ENCODE measurements at places on chromosomes 6 and 20. TPM values are rescaled to one million over a fixed set of nuclear protein-coding genes. Genes with fewer than 3 reads are reported as not detected.
A peak's percentile ranks its signal among the peaks of the same experiment; 100 is the strongest.

Gene GPX5
- polyA plus RNA-seq = not detected

Gene OPRM1
- 0.05 TPM for polyA plus RNA-seq

DNA sequence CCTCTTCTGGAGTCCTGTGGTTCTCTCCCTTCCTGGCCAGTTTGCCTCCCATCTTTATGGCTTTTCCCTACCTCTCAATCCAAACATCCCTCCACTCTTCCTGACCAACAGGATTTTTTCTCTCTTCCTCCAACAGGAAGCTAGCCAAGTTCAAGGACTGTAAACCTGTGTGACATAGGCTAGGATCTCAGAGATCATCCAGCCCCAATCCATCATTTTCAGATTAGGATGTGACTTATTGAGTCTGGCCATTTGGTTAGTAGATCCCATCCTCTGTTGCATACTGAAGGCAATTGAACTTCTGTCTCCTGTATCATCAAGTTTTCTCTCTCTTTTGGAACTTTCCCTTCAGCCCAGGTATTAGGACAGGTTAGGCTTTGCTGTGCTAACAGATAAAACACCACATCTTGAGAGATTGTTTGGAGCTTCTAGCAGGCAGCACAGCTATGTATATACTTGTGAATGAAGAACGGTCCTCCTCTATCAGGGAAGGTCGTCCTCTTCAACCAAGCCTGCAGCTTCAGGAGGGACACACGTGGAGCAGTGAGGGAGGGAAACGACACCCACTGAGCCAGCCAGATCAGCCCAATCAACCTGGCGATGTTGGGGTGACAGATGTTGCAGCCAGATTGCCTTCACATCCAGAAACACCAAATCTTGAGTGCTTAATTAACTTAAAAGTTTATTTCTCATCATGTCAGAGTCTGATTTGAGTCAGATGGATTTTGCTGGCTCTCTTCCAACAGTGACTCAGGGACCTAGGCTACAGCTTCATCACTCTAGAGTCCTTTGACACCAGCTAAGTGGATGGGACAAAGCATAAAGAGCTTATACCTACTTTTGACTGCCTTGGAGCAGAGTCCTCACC lies 106.8 kb downstream of the GJA10 start:
- DNase-seq = no peak

DNA sequence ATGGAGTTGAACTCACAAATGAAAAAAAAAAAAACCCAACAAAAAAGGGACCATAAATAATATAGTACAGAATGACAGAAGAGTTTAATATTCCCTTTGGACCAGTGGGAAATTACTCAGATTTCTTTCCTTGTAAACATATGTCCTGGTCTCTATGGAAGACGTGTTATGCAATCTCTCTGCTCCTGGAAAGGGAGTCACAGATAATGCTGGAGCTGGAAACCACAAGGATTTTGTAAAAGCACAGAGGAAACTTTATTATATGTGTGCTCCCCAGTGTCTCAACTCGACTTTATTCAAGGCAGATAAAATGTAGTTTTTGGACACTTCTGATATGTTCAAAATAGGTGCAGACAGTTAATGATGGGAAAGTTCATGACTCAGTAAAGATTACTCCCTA lies 88.1 kb upstream of the ZFP64 start:
- no peak for DNase-seq

Gene MUCL3
- not detected for polyA plus RNA-seq

DNA sequence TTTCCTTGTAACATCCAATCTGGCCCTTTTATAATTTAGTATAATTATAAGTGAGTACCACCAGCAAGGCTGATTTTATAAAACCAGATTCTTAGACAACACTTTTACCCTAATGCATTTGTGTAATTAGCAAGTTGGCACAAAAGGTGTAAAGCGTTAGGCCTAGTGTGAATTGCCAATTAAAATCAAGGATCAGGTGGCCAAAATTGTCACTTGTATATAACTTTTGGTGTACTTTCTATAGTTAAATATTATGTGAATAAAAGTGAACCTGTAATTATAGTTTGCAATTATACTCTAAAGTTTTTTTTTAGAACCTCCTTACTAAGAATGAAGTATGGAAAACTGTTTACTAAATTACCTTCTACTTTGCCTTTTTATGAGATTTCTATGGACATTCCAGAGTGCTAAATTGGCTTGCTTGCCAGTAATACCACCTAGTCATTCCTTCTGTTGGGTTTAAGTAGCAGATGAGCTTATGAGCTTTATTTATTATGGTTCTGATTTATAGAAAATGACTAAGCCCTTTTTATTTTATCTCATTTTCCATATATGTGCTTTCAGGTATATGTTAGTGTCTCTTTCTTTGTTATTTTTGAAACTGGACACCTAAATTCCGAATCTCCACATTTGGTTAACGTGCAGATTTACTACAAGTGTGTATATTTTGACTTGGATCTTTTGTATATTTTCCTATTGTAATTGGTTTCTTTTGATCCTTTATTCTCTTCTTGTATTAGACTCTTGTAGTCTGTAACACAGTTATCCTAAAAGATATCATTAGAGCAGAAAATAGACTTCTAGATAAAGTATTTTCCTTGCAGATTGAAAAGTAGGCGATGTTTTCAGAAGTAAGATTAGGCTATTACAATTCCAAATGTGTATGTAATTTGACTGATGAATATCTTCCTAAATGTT lies 3.9 kb downstream of the STXBP5 start:
- no peak for DNase-seq

DNA sequence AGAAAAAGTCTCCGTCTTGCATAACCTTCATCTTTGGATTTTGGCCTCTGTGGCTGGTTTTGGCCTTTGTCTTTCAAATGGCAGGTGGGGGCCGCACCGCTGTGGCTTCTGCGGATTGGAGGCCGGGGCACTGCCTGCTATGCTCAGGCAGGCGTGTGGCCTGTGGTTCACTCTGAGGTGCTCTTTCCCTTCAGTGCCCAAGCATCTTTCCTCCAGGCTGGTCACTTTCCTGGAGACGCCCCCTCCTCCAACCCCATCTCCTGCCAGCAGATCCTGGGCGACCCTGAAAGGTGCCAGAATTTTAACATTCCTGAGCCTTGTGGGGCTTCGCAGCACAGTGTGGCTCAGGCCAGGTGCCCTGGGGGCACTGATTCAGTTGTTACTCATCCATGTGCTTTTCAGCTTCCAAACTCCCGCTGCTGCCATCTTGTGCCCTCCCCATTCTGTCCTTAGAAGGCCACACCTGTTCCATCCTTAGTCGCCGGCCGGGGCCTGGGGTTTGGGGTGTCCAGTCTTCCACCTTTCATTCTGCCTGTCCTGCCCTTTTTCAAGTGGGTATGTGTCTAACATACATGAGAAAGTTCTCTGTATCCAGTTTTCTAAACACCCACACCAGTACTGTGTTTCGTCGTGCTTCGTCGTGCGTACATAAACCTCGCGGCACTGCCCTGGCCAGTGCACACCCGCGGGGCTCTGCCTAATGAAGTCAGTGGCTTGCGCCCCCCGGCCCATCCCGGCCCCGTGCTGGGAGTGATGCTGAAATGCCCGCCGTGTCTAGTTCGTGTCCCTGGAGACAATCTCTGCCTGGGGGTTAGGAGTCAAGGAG lies 12.1 kb downstream of the SS18L1 start:
- DNase-seq = no peak

- DNase-seq = no peak
Observed at GRCh38 chr6:107121266-107121665, 6.0 kb upstream of the BEND3 start.

Gene TDRD6
- polyA plus RNA-seq = 0.90 TPM

DNA sequence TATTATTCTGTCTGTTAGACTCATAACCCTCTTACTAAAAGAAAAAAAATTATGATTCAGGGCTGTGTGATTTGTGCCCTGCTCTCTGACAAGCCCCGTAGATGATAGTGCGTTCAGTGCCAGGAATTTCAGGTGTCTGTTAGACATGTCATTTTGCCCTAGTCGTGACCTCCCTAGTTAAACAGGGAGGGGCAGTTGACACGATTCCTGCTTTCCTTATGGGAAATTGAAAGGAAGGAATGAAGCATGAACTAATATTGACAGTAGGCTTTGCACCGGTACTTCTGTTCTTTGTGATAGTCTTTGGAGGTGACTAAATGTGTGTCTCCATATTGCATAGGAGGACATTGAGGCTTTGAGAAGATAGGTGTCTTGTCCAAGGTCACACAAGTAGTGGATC lies 26.3 kb downstream of the RPRD1B start:
- no peak for DNase-seq

- peak; percentile 17 for DNase-seq
Observed at GRCh38 chr6:134550604-134551003, 232.7 kb upstream of the SGK1 start.

GRCh38 chr20:6660441-6660840 lies 107.0 kb upstream of the BMP2 start:
- no peak for DNase-seq

Gene PRL
- 0.76 TPM for polyA plus RNA-seq

Measured in forelimb muscle (tissue), 1 donor.